NCI-H1417 treated with DMSO at 0.1 percent for 48 hours (cell line): ENCODE measurements at places on chromosomes 2 and 18.

DNA sequence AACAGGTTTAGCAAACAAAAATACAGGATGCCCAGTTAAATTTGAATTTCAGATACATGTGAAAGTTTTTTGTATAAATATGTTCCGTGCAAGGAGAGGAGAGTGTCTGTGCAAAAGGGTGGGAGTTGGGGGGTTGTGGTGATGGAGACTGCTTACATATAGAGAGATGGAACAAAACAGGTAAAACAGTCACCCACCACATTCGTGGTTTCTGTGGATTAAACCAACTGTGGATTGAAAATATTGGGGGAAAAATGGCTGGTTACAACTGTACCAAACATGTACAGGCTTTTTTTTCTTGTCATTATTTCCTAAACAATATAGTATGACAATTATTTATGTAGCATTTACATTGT is 245.7 kb downstream of the TNS1 start:
- no peak for DNase-seq

GRCh38 chr2:161746891-161747535 is 122.8 kb downstream of the SLC4A10 start:
- no peak for DNase-seq

DNA sequence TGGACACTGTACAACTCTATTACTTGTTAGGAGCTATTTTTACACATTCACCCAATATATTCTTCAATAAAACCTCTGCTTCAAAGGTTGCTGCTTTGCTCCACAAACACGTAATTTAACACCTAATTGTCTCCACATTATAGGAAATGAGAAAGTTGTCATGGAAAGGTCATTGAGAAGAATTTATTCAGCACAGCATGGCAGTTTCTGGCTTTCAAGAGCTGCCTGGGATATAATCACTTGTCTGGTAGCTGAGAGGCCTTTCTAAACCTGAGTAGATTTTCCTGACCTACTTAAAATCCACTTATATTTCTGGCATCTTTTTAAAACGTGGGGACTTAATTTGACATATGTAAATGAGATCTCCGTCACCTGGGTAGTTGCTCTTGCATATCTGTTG is 216.1 kb downstream of the ZNF804A start:
- DNase-seq = peak; percentile 44

- no peak for DNase-seq
Observed at GRCh38 chr2:174327841-174328113, 7.0 kb upstream of the SP9 start.

GRCh38 chr2:11248-11941 is 34.9 kb downstream of the FAM110C start:
- DNase-seq = no peak

DNA sequence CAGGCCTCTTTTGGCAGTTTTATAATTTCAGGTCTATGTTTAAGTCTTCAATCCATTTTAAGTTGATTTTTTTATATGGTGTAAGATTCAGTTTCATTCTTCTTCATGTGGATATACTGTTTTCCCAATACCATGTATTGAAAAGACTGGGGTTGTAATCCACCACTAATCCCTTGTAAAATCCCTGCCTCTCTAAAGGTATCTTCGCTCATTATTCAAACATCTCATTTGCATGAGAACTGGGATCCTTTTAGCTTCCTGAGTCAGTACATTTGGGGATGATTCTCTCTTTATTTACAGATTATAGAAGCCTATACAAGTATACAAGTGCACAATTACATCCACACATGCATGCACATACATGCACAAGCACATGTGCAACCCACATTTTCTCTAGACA is 25.3 kb downstream of the DHRS9 start:
- DNase-seq = no peak

- no peak for DNase-seq
Observed at GRCh38 chr2:198807131-198807530, 650.6 kb downstream of the SATB2 start.
